ENCODE measurements at places on chromosomes 11 and 22.

DNA sequence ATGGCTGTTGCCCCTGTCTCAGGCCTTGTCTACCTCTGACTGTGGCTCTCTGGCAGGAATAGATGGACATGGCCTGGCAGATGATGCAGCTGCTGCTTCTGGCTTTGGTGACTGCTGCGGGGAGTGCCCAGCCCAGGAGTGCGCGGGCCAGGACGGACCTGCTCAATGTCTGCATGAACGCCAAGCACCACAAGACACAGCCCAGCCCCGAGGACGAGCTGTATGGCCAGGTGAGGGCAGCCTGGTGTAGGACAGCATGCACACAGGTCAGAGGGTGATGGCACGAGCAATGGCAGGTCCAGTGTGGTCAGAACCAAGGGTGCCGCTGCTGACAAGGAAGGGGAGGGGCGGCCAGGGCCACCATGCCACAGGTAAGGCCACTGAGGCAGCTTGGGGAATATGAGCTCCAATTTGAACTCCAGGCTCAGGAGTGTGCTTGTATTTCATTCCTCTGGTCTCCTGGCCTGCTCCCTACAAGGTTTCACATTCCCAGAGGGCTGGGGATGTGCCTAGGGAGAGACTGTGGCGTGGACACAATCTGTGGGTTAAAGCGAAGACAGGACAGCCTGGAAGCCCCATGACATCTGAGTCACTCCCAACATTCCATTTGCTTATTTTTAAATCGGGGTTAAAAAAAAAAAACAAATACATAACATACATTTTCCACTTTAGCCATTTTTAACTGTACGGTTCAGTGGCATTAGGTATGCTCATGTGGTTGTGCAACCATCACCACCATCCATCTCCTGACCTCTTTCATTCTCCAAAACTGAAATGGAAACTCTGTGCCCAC is 562 bp downstream of the FOLR3 start:
- H3K36me3 ChIP-seq, result peaks cover 10% of the 10 kb centered on the region
- peaks cover 19% of the 10 kb centered on the region for H3K4me1 ChIP-seq
- H3K27me3 ChIP-seq, result peaks cover 15% of the 10 kb centered on the region

DNA sequence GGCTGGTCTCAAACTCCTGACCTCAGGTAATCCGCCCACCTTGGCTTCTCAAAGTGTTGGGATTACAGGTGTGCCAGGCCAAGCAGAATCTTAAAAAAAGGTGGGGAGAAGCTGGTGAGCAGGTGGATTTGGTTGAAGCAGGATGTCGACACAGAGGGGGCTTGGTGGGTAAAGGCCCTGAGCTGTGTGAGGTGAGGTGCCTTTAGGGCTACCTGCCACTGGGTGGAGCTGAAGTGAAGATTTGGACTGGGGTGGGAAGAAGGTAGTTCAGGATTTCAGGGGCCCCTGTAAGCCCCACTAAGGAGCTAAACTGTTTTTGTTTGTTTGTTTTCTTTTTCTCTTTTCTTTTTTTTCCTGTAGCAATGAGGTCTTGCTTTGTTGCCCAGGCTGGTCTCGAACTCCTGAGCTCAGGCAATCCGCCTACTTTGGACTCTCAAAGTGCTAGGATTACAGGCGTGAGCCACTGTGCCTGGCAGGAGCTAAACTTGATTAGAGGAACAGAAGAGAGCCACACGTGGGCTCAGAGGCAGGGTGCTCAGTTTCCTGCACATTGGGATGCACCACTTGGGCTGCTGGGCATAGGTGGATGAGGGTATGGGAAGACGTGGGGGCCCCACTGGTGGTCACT is 6.0 kb downstream of the P2RX6 start:
- H3K4me3 ChIP-seq, result no peak overlapping the region
- H3K36me3 ChIP-seq, result no peaks in the 10 kb centered on the region
- DNase-seq, result no peak

DNA sequence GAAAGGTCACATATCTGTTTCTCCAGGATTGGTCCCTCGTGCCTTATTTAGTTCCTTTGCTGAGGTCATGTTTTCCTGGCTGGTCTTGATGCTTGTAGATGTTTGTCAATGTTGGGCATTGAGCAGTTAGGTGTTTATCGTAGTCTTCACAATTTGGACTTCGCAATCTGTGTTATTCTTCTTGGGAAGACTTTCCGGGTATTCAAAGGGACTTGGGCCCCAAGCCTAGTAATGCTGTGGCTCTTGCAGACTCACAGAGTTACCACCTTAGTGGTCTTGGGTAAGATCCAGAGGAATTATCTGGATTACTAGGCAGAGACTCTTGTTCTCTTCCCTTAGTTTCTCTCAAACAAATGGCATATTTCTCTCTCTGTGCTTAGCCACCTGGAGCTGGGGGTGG is 223.5 kb downstream of the GRIK4 start:
- H3K27me3 ChIP-seq, result peaks cover 7% of the 10 kb centered on the region
- no peaks in the 10 kb centered on the region for H3K4me1 ChIP-seq
- no peak for DNase-seq
- H3K36me3 ChIP-seq, result no peaks in the 10 kb centered on the region

DNA sequence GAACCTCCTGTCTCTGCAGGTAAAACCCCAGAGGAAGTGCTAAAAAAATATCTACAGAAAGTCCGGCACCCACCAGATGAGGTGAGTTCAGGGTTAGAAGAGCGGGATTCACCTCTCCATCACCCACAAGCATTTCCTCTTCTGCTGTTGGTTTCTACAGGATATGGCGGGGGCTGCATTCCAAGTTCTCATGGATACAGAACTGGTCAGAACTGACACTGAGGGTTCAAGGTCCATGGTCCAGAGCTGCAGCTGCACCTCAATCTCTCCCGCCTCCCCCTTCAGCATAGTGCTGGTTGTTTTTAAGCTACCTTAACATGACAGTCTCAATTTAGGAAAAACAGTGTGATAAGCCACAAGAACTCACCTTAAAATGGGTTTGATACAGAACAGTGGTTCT is 19.2 kb downstream of the DTX4 start:
- no peaks in the 10 kb centered on the region for H3K36me3 ChIP-seq
- no peak overlapping the region for H3K27ac ChIP-seq
- peaks cover 1% of the 10 kb centered on the region for H3K4me1 ChIP-seq

GRCh38 chr11:44634401-44635281 is 69.2 kb downstream of the CD82 start:
- no peak overlapping the region for H3K4me3 ChIP-seq
- no peaks in the 10 kb centered on the region for H3K36me3 ChIP-seq
- peaks cover 13% of the 10 kb centered on the region for H3K27me3 ChIP-seq
- DNase-seq, result peak; percentile 4
- no peak overlapping the region for H3K27ac ChIP-seq

DNA sequence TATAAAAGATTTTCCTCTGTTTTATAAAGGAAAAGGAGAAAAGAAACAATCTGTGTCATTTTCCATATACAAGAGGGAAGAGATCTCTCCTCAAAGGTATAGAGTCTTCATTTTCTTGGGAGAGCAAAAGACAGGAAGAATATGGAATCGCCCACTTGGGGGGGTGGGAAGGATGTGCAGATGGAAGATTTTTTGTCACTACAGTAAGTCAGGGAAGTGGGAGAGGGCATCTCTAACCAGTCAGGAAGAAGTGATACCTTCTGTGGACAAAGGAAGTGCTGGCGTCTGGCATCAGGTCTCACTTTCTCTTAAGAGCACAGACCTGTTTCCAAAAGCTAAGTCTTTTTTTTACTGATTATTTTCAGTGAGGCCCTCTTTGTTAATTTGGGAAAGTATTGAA is 1.4 kb downstream of the PRR14L start:
- no peak for DNase-seq
- peaks cover 47% of the 10 kb centered on the region for H3K4me1 ChIP-seq
- peaks cover 25% of the 10 kb centered on the region for H3K36me3 ChIP-seq

DNA sequence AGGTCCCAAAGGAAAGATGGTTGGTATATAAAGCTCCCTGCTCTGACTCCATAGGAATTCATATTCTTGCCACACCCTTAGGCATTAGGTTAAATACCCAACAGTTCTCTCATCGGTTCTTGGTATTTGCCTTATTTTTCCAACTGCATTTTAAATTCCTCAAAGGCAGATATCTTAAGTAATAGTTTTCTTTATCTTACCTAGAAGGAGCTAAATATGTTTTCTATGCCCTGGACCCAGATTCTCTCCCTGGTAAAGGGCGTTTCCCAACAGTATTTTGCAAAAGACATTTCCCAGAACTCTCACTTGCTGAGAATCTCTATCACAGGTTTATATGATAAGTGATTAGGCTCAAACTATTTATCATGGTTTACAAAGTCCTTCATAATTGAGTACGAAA is 158.6 kb upstream of the BDNF start:
- H3K4me1 ChIP-seq, result no peaks in the 10 kb centered on the region
- no peak for DNase-seq
- H3K4me3 ChIP-seq, result no peak overlapping the region
- H3K27me3 ChIP-seq, result no peaks in the 10 kb centered on the region

DNA sequence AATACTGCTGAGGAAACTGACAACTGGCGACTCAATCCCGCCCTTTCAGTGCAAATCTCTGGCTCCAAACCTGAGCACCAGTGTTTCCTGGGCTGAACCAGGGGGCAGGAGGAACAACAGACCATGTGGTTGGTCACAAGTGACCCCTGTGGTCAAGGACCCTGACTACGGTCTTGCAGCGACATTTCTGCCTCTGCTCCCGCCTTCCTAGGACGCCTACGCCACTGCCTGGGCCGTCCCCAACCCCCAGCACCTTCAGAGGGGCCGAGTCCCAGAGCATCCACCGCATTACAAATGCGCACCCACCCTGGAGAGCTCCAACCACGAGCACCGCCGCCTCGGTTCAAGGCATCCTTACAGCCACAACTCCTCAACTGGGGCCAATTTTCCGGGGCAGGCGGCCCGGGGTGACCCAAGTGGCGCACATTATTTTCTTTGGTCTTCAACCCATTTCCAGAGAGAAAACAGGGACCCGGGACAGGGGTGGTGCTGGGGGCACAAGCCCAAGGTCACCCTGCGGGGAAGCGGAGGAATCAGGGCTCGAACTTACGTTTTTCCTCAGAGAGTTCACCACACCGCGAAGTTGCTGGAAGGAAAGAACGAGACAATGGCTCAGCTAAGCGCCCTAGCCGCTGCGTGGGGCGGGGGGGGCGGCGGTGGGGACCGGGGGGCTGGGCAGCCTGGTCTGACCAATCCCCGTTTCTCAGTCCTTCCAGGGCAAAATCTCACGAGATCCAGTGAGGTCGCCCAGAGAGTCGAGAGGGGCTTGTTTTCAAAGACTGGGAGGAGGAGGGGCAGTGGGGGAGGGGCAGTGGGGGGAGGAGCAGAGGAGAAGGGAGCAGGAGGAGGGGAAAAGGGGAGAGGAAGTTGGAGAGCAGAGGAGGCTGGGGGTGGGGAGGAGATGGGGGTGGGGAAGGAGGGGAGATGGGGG is 1.8 kb downstream of the PRAME start:
- no peak overlapping the region for H3K4me3 ChIP-seq
- peaks cover 8% of the 10 kb centered on the region for H3K27me3 ChIP-seq
- H3K36me3 ChIP-seq, result no peaks in the 10 kb centered on the region
- H3K27ac ChIP-seq, result no peak overlapping the region
- peaks cover 6% of the 10 kb centered on the region for H3K4me1 ChIP-seq

DNA sequence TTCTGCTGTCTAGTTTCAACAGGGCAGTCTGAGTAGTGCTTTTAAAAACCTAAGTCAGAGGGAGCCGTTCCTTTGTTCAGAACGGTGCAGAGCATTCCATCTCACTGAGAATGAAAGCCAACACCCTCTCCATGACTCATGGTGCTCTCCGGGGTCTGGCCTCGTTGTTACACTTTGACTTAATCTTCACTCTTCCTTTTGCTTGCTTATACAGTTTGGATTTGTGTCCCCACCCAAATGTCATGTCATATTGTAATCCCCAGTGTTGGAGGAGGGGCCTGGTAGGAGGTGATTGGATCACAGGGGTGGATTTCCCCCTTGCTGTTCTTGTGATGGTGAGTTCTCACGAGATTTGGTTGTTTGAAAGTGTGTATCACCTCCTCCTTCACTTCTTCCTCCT is 292.2 kb downstream of the ST3GAL4 start:
- H3K27ac ChIP-seq, result no peak overlapping the region
- no peaks in the 10 kb centered on the region for H3K27me3 ChIP-seq
- H3K4me3 ChIP-seq, result no peak overlapping the region
- DNase-seq, result no peak
- H3K4me1 ChIP-seq, result no peaks in the 10 kb centered on the region

DNA sequence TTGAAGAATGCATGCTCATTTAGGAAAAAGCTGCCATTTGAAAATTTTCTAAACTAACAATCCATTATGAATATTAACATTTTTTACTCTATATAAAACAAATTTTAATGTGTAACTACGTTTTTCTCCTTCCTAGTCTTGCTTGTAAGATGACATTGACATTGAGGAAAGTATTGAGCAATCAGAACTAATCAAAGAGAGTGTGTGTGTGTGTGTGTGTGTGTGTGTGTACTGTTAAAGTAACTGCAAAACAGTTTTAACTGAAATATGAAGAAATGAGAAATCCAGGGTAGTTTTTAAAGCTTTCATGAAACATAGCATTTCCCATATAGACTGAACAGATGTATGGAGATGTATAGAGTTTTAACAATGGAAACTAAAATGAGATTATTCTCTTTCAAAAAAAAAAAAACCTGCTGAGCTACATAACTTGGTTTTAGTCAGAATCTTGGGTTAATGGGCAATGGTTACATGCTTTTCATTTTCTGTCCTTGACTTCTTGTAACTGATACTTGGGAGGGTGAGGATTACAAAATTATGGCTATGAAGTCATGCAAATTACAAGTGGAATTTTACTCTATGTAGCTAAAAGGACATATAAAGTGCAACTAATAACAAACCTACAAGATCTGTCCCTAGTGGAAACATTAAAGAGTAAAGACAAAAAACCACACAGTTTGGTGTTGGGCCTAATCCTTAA is 2.0 kb downstream of the PDGFD start:
- no peak overlapping the region for H3K27ac ChIP-seq
- peaks cover 4% of the 10 kb centered on the region for H3K4me1 ChIP-seq
- H3K27me3 ChIP-seq, result peaks cover 27% of the 10 kb centered on the region
- DNase-seq, result no peak
- H3K36me3 ChIP-seq, result no peaks in the 10 kb centered on the region
- H3K4me3 ChIP-seq, result no peak overlapping the region

- H3K4me1 ChIP-seq, result no peaks in the 10 kb centered on the region
- H3K36me3 ChIP-seq, result no peaks in the 10 kb centered on the region
- H3K27me3 ChIP-seq, result peaks cover 30% of the 10 kb centered on the region
- DNase-seq, result no peak
These were observed 40.1 kb upstream of the SCN3B start for GRCh38 chr11:123694551-123694950.

- DNase-seq, result no peak
- no peaks in the 10 kb centered on the region for H3K4me1 ChIP-seq
- no peaks in the 10 kb centered on the region for H3K36me3 ChIP-seq
- no peak overlapping the region for H3K27ac ChIP-seq
- no peaks in the 10 kb centered on the region for H3K27me3 ChIP-seq
These were observed 114.9 kb upstream of the NECTIN1 start for GRCh38 chr11:119843877-119844276.

Data from activated T-helper 2 cell treated with anti-CD3 and anti-CD28 coated beads, Interferon-gamma antibody, Interleukin-2, Interleukin-4, amounts not matched to agents 10 μg/mL and 5 μg/mL and 100 μg/mL, durations not matched to agents 14 hours and 24 hours and 36 hours (primary cell).